T-helper 17 cell (primary cell): ENCODE measurements at places on chromosomes 7 and 10. TPM values are rescaled to one million over a fixed set of nuclear protein-coding genes. Genes with fewer than 3 reads are reported as not detected.
A peak's percentile ranks its signal among the peaks of the same experiment; 100 is the strongest.

TAS2R41 gene
- 0.52 TPM for total RNA-seq

HTRA1 gene
- 0.30 TPM for total RNA-seq

CRYGN gene
- 0.99 TPM for total RNA-seq

CPXM2 gene
- not detected for total RNA-seq

GRCh38 chr10:95134490-95134889 lies 59.5 kb upstream of the ACSM6 start:
- no peaks in the 10 kb centered on the region for H3K27me3 ChIP-seq
- no peak overlapping the region for H3K4me3 ChIP-seq
- no peak overlapping the region for H3K27ac ChIP-seq
- no peak for DNase-seq
- H3K4me1 ChIP-seq: no peaks in the 10 kb centered on the region
- no peaks in the 10 kb centered on the region for H3K36me3 ChIP-seq

DNA sequence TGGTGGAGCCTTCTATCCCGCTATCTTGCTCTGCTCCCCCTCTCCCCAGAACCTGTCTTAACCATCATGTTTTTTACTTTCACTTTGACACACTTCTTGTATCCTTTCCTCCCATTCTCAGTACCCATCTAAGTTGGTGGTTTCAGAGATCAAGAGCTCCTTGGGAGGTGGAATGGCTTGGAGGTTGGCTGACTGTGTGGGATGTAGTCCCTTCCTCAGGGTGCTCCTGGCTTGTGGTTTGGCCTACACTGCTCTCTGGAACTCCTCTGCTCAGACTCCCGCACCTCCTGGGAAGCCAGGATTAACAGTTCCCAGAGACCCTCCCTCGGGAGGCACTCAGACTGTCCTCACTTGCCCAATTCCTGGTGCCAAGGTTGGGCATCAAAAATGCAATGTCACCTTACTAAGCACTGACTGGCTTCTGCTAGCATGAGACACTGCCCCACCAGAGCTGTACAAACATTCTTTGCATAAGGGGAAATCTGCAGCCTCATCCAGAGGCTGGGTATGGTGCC lies 93.1 kb upstream of the NAMPT start:
- no peak overlapping the region for H3K27ac ChIP-seq
- H3K27me3 ChIP-seq: peaks cover 10% of the 10 kb centered on the region
- DNase-seq: no peak
- H3K36me3 ChIP-seq: no peaks in the 10 kb centered on the region
- H3K4me3 ChIP-seq: peak overlapping the region; percentile 55

GRCh38 chr7:131110297-131111080 lies 217.2 kb upstream of the MKLN1 start:
- peak overlapping the region; percentile 98 for H3K4me3 ChIP-seq
- H3K4me1 ChIP-seq: peaks cover 48% of the 10 kb centered on the region
- no peak for DNase-seq
- no peaks in the 10 kb centered on the region for H3K27me3 ChIP-seq

- H3K4me3 ChIP-seq: no peak overlapping the region
- H3K4me1 ChIP-seq: peaks cover 3% of the 10 kb centered on the region
- H3K27me3 ChIP-seq: no peaks in the 10 kb centered on the region
- no peaks in the 10 kb centered on the region for H3K36me3 ChIP-seq
These were observed 110.1 kb upstream of the KIF5B start for GRCh38 chr10:32166365-32166764.
